ENCODE measurements at places on chromosomes 7 and 10.

DNA sequence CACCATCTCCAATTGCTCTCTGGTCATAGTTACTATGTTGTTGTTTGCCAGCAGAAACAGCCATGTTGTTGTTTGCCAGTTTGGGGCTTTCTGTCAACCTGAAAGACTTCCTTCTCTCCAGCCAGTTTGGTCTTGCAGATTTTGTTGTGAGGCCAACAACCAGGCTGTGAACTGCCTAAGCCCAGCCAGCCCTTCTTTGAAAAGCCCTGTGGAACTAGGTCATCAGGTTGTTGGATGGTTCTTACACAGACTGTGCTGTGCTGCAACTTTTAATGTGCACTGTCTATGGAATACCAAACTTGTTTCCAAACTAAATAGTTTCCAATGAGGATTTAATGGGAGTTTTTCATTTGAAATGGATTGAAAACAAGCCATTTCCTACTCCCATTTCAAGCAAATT lies 592.7 kb upstream of the GALNT17 start:
- no peak for DNase-seq

- DNase-seq = no peak
Measured at GRCh38 chr10:95730233-95730632, 25.7 kb upstream of the ENTPD1 start.

DNA sequence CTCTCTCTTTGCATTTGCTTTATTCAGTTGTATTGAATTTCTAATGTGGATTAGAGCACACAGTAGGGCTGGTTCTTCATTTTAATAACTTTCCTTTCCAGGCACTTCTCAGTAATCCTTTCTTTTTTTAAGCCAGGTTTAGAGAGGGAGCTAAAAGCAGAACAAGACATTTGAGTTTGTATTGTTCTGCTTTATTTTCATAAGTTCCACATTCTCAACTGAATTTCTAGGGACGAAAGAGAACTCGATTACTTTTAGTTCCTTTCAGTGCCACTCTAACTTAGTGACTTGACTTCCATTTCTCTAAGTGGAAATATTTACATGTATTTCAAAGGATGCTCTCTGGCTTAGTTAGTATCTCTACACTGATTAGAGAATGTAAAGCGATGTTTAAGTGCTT lies 145.6 kb downstream of the EXOC4 start:
- no peak for DNase-seq

- DNase-seq = no peak
Measured at GRCh38 chr10:82400841-82401240, 525.8 kb downstream of the NRG3 start.

GRCh38 chr10:12420530-12421120 lies 71.3 kb downstream of the CAMK1D start:
- no peak for DNase-seq

DNA sequence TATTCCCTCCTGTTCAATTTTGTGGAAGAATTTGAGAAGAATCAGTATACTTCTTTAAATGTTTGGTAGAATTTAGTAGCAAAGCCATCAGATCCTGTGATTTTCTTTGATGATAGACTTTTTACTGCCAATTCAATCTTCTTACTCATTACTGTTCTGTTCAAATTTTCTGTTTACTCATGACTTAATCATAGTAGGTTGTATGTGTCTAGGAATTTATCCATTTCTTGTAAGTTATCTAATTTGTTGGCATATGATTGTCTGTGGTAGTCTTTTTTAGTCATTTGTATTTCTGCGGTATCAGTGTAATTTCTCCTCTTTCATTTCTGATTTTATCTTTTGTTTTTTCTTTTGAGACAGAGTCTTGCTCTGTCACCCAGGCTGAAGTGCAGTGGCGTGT lies 87.4 kb downstream of the CCDC3 start:
- DNase-seq = no peak

- DNase-seq = no peak
Measured at GRCh38 chr10:19178675-19179074, 130.1 kb downstream of the MALRD1 start.

- DNase-seq = no peak
Measured at GRCh38 chr7:115476671-115477181, 553.8 kb downstream of the TFEC start.

GRCh38 chr7:131057794-131058070 lies 269.9 kb upstream of the MKLN1 start:
- no peak for DNase-seq

DNA sequence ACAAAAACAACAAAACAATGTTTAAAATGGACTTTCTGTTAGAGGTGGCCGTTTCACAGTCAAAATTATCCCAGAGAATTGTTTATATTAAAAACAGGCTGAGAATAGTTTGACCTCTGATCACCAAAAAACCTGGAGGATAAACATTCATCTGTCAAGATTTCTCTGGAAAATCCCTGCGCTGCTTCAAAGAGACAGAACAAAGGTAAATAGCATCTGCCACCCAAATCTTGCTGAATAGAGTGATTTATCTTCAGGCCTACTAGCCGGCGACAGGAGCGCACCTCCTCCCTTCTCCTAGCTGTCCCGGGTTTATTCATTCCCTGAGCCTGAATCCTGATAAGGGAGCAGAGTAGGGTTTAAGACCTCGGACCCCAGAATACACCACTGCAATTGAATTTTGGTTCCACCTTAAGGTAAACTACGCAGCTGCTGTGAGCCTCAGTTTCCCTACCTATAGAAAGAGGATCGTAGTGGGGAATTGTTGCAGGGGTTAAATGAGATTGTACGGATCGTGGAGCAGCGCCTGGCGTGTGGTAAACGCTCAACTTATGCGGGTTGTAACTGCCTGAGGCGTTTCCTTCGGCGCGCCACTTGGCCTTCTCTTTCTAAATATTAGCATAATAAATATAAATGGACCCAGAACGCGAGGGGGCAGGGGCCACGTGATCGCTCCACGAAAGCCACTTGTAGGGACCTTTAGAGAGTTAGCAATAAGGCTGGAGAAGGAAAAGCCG lies 498 bp upstream of the ST7 start:
- no peak for DNase-seq

GRCh38 chr7:156725936-156726335 lies 85.4 kb downstream of the RNF32 start:
- no peak for DNase-seq

DNA sequence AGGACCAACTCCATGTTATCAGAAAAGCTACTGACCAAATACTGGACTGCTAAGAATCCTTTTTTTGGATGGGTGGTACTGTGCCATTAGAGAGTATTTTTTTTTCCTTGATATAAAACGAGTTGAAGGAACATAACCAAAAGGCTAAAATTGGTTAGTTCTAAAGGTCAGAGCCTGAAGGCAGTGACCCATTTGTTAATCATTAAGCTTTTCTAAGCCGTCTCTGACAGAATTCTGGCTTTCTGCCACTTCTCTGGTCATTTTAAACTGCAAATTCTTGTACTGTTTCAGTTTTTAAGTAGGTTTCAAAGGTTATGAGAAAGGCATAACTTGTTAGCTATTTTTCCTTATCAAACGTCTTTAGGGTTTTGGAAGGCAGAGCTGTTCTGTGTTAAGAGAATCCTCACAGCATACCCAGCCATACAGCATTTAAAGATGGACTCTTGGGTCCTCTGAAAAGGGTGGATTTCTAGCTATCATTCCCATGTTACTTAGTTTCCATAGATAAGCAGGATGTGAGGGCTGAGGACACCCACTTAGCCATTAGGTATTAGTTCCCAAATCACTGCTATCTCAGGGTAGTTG lies 196.8 kb downstream of the RNLS start:
- no peak for DNase-seq

- no peak for DNase-seq
Measured at GRCh38 chr7:84906889-84907288, 280.0 kb downstream of the SEMA3D start.

- DNase-seq = no peak
Measured at GRCh38 chr7:117008886-117009531, 55.7 kb downstream of the ST7 start.

- DNase-seq = no peak
Measured at GRCh38 chr10:34479520-34480179, 335.4 kb downstream of the PARD3 start.

- no peak for DNase-seq
Measured at GRCh38 chr7:132518102-132518838, 58.0 kb downstream of the PLXNA4 start.

GRCh38 chr7:117023325-117023854 lies 70.1 kb downstream of the ST7 start:
- no peak for DNase-seq

GRCh38 chr7:157568106-157568769 lies 231.4 kb downstream of the DNAJB6 start:
- no peak for DNase-seq

- no peak for DNase-seq
Measured at GRCh38 chr7:130009848-130010688, 41.1 kb downstream of the ZC3HC1 start.

GRCh38 chr10:132986576-132986975 lies 44.2 kb upstream of the CFAP46 start:
- DNase-seq = no peak

- DNase-seq = no peak
Measured at GRCh38 chr7:100603726-100604027, 1.5 kb downstream of the PCOLCE start.

DNA sequence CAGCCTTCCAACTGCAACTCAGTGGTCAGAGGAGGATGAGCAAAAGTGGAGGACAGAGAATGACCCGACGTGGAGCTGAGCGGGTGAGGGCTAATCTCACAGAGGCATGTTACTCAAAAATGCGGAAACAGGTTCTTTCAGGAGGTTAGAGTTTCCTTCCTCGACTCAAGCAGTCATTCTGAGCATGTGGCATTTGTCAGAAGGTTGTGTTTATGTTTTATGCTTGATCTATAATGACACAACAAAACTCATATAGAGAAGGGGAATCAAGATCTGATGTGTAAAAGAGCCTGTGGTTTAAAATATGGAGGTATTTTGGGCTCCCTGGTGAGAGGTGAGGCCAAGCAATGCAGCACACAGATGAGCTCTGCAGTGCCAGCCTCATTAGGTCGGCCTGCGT lies 311.4 kb downstream of the ADARB2 start:
- no peak for DNase-seq

DNA sequence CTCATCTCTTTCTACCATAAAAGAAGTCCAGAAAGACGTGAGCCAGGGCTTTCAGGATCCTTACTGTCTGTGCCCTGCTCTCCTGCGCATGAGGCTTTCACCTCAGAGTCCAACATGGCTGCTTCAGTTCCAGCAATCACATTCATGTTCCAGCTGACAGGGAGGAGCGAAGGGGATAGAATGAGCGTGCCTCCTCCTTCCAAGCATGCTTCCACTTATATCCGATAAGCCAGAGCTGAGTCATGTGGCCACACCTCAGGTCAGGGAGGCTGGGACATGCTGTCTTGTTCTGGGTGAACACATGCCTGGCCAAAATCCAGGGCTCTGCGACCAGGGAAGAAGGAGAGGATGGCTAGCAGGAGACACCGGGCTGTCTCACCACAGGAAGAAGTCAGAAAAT lies 248.2 kb downstream of the SKAP2 start:
- no peak for DNase-seq

- DNase-seq = no peak
Measured at GRCh38 chr7:134420424-134421125, 38.3 kb downstream of the AKR1B1 start.

DNA sequence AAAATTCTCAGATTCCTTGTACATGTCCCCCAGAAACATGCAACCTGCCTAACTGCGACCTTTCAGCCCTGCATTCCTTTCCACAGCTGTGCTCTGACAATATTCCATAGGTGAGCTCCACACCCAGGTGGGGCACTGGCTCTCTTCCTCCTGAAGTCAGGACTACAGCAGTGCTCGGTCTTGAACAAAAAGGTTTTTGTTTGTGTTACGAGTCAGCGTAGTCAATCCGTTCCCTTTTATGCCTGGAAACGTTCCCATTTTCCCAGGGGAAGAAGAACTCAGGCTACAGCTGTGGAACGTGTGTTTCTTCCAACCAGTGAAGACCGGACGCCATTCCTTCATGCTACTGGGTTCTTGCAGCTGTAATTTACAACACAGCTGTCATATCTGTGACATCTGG lies 52.4 kb upstream of the PFKP start:
- no peak for DNase-seq

DNA sequence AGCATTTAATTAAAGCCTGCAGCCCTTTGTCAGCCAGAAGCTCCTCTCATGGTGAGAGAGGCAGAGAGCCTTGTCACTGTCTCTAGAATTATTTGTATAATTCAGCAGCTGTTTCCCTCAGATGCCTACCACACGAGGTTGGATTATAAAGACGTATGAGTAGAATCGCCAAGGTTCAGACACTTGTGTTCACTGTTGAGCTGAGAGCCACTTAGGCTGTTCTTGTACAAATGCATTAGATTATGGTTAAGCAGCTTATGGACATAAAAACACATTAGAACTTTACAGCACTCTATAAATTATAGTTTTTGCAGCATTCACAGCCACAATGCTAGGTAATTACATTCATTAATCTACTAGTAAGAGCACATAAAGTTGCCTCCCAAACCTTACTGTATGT lies 282.6 kb downstream of the AUTS2 start:
- DNase-seq = no peak

- DNase-seq = no peak
Measured at GRCh38 chr10:73907841-73908517, 3.0 kb upstream of the PLAU start.

GRCh38 chr7:149188637-149189259 lies 6.6 kb upstream of the ZNF282 start:
- no peak for DNase-seq

- no peak for DNase-seq
Measured at GRCh38 chr7:135420786-135421185, 89.1 kb downstream of the CNOT4 start.

DNA sequence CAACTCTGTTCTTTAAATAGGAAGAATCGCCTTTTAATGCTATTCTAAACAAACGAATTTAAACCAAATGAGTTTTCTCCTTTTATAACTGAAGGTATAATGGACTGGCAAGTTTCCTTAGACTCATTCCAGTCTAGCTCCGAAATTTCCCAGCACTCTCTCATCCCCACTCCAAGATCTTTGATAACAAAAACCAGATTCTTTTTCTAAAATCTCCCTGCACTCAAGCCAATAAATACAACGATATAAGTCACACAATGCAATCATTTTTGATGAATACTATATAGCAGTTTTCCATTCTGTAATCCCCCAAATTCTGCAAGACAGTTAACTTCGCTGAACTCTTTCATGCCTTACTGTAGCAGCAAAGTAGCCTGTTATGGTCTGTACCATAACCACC lies 1.9 kb downstream of the OGA start:
- no peak for DNase-seq

- no peak for DNase-seq
Measured at GRCh38 chr10:117071286-117072050, 66.5 kb upstream of the SHTN1 start.
